Amygdala (tissue), 56 donors: ENCODE measurements at places on chromosomes 5 and 9.

- no peak for DNase-seq
Observed at GRCh38 chr9:128696923-128697707, 5.2 kb upstream of the PKN3 start.

DNA sequence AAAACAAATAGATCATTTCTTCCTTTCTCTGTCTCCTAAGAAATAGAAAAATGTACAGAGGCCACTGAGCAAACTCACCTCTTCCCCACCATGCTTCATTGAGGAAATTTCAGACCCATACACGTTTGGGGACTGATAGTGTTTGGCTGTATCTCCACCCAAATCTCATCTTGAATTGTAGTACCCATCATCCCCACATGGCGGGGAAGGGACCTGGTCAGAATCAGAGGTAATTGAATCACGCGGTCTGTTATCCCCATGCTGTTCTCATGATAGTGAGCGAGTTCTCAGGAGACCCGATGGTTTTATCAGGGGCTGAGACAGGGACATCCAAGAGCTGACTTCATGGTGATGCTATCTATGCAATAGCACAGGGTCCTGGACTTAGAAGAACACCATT, 1655.8 kb downstream of the MAT2B start:
- DNase-seq, result no peak

DNA sequence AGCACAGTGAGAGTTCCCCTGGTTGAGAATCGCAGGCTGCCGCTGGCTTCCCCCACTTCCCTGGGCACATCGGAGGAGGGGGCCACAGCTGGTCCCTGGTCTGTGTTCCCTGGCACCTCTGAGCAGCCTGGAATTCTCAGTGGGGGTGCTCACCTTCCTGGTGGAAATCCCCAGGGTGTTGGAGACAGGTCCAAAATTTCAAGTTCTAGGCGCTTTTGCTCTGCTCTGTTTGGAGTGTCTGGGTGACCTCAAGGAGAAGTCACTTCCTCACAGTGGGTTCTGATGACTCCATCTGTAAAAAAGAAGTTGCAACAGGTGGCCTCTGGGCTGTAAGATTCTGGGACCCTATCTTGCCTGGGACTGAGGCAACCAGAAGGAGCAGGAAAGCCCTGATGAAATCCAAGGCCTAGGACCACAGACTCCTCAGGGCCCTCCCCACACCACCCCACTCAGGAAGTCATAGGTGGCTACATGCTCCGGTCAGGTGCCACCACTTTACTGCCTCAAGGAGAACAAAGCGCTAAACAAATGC, at the start of gene TRAF1:
Gene TRAF1 (minus strand): TSS at position 400 of the 532 bp plus-strand sequence. CDS start 721 bp downstream, outside the sequence.
- no peak for DNase-seq

- no peak for DNase-seq
Observed at GRCh38 chr9:134606951-134607731, 34.5 kb upstream of the COL5A1 start.

DNA sequence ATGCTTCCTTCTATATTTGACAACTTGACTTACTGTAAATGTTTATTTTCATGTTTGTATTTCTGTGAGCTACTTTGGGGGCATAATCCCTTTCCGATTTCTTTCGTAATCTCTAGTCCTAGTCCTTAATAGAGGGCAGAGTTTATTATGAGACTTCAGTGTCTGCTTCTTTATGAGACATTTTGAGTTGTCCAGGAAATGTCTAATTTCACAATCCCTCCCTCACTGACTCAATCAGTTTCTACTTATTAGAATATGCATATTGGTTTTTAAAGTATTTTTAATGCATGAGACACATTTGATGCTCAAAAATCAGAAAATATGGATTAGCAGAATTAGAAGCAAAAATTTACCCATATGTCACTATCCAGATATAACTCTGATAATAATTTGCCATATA, 160.9 kb downstream of the FOCAD start:
- no peak for DNase-seq

- no peak for DNase-seq
Observed at GRCh38 chr5:139470821-139471300, at the start of gene SMIM33. SMIM33 (plus strand) TSS chr5:139471004; CDS start chr5:139471122, 118 bp downstream.

GRCh38 chr9:109316207-109316640, 4.6 kb downstream of the EPB41L4B start:
- peak; percentile 79 for DNase-seq

- DNase-seq, result no peak
Observed at GRCh38 chr5:145554399-145554798, 280.7 kb downstream of the PRELID2 start.

GRCh38 chr5:170597872-170598271, 94.1 kb downstream of the KCNIP1 start:
- DNase-seq, result peak; percentile 23

GRCh38 chr5:19264821-19265220, 723.2 kb downstream of the CDH18 start:
- no peak for DNase-seq

GRCh38 chr5:84378961-84379360, 5.7 kb downstream of the EDIL3 start:
- no peak for DNase-seq

DNA sequence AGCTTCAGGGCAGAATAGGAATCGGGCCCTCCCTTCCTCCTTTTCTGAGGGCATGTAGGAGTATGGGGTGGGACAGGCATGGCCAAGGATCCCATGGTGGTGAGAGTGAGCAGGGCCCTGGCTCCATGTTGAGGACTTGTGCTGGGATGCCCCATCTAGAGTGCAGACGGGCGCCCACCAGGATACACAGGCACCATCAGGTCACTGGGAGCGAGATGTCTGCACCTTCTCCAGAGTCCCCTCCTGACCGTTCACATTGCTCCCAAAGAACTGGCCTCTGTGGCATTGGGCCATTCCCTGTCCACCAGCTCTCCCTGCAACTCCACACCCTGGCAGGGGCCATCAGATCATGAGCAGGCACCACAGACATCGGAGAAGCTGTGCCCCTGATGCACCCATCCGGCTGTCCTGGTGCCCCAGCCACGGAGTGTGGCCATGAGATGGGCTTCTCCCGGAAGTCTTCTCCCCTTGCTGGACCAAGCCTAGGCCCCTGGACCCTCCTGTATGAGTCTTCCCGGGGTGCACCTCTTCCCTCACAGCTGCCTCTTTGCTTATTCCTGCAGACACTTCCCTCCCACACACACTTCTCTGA, 195.0 kb downstream of the IRX2 start:
- DNase-seq, result no peak
